ELR (cell line): ENCODE measurements at places on chromosomes 16 and 17.

GRCh38 chr17:61461586-61461966 is 9.4 kb downstream of the TBX4 start:
- no peak for DNase-seq

DNA sequence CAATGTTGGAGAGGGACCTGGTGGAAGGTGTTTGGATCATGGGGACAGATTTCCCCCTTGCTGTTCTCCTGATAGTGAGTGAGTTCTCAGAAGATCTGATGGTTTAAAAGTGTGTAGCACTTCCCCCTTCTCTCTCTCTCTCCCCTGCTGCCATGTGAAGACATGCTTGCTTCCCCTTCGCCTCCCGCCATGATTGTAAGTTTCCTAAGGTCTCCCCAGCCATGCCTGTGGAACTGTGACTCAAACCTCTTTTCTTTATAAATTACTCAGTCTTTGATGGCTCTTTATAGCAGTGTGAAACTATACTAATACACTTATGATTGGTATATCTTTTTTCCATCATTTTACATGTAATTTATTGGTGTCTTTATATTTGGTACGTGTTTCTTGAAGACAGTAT is 13.4 kb downstream of the ADGRG5 start:
- DNase-seq, result no peak

DNA sequence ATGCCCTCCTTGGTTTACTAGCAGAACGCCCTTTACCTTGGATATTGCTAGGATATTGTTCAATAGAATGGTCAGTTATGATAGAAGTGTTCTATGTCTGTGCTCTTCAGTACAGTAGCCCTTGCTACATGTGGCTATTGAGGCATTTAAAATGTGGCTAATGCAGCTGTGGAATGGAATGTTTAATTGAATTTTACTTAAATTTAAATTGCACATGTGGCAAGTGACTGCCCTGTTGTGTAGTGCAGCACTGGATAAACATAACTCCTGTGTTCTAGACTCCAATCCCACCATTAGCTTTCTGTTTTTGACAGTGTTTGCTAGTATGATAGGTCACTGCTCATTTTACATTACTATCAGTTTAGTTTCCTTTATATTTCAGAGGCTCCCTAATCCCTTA is 29.9 kb downstream of the RAD51C start:
- no peak for DNase-seq

DNA sequence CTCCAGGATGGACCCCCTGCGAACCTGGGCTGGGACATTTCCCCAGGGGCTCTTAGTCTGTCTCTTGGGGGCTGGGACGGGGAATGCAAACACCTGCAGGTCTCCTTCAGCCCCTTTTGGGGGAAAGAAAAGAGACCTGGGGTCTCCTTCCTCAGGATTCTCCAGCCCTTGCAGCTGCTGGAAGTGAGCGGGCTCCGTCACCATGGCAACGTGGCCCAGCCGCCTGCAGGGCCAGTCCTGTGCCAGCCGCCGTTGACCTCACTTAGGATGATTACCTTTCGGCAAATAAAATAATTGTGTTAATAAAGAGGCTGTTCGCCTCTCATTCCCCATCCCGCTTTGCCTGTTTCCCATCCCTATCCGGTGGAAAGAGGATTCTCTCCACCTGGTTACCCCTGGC is 25.7 kb downstream of the MRM1 start:
- no peak for DNase-seq

GRCh38 chr16:28184625-28185024 is 27.1 kb downstream of the XPO6 start:
- no peak for DNase-seq

- DNase-seq, result no peak
Observed at GRCh38 chr16:57996406-57997175, 3.9 kb downstream of the ZNF319 start.

DNA sequence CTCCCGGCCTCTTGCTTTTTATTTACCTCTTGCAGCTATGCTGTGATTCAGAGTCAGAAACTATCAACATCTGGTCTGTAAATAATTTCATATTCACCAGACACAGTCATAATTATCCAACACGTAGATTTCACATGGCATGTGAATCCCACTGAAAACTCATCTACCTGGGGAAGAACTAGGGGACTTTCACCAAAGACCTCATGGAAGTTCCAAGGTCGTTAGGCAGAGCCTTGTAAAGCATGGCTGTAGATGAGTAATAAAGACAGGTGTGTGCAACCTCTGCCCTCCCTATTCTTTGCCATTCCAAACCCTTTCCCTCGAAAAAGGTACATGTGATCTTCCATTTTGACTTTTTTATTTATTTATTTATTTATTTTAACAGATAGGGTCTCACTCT is 1.9 kb upstream of the CHST5 start:
- DNase-seq, result no peak
